ENCODE measurements at places on chromosomes 12 and 14.
A peak's percentile ranks its signal among the peaks of the same experiment; 100 is the strongest.

GRCh38 chr14:68380329-68380741 lies 412.5 kb downstream of the ZFP36L1 start:
- DNase-seq: no peak

DNA sequence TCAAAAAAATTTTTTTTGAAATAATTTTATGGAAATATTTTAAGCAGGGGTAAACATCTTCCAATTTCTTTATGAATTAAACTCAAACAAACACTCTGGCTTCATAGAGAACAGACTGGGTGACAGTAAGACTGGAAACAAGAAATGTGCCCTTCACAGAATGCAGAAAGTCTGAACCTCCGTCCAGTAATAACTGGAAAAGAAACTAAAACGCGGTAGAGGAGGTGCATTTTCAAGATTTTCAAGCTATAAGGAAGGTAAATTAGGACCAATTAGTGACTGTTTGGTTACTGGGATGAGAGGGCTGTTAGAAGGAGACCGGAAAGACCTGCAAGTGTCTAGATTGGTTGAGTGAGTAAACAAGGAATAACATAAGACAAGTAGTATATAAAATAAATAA lies 245.7 kb downstream of the CEP128 start:
- no peak for DNase-seq

DNA sequence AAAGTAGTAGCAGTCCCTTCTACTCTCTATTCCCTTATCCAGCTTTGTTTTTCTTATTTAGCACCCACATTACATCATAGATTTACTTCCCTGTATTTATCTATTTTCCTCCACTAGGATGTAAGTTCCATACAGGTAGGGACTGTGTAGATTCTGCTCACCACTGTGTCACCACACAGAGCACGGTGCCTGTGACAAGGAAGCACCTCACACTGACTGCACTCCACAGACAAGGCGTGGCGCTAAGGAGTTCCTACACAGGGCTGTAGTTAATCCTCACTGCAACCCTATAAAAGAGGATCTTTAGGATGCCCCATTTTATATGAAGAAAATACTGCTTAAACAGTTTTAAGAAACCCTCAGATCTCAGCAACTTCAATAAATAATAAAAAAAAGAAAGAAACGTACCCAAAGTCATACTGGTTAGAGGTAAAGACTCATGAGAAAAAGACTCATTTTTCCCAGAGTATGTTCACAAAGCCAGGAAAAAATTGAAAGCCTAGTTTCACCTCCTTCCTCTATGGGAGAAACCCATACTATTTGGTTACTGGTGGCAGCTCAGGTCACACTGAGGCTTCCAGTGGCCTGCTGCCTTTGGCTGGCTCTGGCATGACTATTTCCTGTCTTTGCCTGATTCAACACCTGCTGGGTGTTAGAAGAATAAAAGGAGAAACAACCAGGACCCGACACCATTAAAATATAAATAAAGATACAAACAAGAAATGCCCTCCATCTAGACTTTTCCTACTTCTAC lies 36.9 kb downstream of the RAD9B start:
- no peak for DNase-seq

GRCh38 chr12:57603815-57604453 lies 690 bp upstream of the DTX3 start:
- no peak for DNase-seq

GRCh38 chr12:70994217-70994788 lies 73.8 kb upstream of the PTPRR start:
- no peak for DNase-seq

GRCh38 chr12:1013618-1014489 lies 22.8 kb downstream of the ERC1 start:
- DNase-seq: no peak

- no peak for DNase-seq
These were observed 67.2 kb downstream of the FERMT2 start for GRCh38 chr14:52883658-52884057.

GRCh38 chr14:98192946-98193345 lies 1079.1 kb downstream of the BCL11B start:
- DNase-seq: no peak

DNA sequence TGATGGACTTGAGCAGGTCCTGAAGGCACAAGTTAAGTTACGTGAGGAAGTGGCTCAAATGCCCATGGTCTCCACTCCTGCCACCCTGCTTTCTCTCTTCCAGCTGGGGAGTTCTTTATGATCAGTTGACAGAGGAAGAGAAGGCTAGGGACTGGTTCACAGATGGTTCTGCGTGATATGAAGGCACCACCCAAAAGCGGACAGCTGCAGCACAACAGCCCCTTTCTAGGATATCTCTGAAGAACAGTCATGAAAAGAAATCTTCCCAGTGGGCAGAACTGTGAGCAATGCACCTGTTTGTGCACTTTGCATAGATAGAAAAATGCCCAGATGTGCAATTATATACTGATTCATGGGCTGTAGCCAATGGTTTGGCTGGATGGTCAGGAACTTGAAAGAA lies 162.4 kb upstream of the FSCB start:
- DNase-seq: no peak

DNA sequence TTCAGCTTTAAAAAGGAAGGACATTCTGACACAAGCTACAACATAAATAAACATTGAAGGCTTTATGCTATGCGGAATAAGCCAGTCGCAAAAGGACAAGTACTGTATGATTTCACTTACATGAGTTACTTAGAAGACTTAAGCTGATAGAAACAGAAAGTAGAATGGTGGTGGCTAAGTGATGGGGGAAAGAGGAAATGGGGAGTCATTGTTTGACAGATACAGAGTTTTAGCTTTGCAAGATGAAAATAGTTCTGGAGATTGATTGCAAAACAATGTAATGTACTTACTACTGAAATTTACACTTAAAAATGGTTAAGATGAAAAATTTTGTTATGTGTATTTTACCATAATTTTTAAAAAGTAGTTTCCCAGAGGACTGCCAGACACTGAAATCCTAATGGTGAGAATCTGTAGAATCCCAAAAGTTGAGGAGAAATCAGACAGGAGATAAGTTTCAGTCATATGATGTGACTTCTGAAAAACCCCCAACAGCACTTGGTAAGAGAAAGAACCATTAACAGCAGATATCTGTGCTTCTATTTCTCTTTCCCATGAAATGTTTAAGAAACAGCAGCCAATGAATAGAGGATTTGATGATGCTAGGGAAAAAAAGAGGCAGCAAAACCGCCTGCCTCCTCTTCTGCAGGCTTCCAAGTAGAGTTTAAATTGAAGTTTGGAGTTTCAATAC lies 16.6 kb upstream of the CLEC2A start:
- peak; percentile 70 for DNase-seq

DNA sequence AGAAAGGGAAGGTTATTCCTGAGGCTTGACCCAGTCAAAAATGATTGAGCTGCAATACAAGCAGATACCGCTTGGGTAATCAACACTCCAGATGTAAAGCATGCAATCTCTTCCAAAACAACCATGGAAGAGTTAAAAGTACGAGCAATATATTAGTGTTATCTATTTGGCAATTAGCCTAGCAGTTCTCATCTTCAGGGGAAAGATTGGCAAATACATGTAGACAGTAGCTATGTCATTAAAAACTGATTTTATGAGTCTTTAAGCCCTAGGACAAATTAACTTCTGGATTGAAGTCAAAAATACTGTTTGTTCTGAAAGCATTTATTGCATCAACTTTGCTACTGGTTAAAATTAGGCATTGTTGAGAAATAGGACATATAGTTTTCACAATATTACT lies 9.3 kb upstream of the GYS2 start:
- DNase-seq: no peak

- DNase-seq: no peak
These were observed 73.5 kb downstream of the TNFAIP2 start for GRCh38 chr14:103196716-103197115.

- DNase-seq: no peak
These were observed 229.1 kb upstream of the PDZRN4 start for GRCh38 chr12:40959041-40959440.

GRCh38 chr12:89707703-89708564 lies 704 bp downstream of the ATP2B1 start:
- DNase-seq: peak; percentile 42

DNA sequence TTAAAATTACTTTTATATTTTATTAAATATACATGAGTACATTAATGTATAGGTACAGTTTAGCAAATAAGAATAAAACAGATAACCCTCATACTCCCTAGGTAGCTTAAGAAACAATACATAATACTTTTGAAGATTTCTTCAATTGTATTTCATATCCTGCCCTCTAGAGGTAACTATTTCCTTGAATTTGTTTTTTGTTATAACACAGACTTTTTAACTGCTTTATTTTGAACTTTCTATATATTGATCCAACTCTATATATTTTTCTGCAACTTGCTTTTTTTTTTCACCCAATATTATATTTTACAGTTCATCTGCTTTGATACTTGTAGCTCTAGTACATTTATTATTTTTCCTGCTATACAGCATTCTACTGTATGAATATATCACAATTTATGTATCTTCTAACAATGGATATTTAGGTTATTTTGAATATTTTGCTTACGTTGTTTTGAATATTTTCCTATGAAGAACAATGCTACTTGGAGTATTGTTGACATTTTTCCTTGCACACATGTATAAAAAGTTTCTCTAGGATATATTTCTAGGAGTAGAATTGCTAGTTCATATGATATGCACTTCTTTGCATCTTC lies 72.8 kb upstream of the ABCD2 start:
- DNase-seq: peak; percentile 28

GRCh38 chr12:110245369-110245772 lies 35.7 kb upstream of the ATP2A2 start:
- peak; percentile 56 for DNase-seq
